ENCODE measurements at places on chromosomes 3 and 15.

- DNase-seq = no peak
Measured at GRCh38 chr3:120649830-120650233, 32.2 kb downstream of the HGD start.

GRCh38 chr3:161893972-161894371 is 397.4 kb downstream of the OTOL1 start:
- DNase-seq = no peak

DNA sequence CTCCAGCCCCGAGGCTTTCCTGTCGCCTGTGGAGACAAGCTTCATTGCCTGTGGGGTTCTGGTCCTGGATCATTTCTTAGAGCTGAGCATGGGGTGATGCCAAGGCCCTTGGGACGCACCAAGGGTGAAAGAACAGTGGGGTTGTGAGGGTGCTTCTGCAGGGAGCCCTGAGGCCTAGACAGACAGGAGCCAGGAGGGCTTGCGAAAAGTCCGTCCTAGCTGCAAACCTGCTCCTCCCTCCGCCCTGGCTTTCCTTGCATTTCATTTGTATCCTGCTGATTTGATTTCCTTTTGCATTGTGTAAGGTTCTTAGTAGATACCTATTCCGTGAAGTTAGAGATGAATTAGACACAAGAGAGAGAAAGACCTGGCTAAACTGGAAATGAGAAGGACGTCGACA is 286.9 kb upstream of the C2CD4B start:
- DNase-seq = no peak

- no peak for DNase-seq
Measured at GRCh38 chr3:123385981-123386380, 62.9 kb downstream of the ADCY5 start.

- no peak for DNase-seq
Measured at GRCh38 chr3:14336749-14337598, 65.4 kb upstream of the SLC6A6 start.

- no peak for DNase-seq
Measured at GRCh38 chr15:81752974-81753373, 292.8 kb downstream of the MEX3B start.

DNA sequence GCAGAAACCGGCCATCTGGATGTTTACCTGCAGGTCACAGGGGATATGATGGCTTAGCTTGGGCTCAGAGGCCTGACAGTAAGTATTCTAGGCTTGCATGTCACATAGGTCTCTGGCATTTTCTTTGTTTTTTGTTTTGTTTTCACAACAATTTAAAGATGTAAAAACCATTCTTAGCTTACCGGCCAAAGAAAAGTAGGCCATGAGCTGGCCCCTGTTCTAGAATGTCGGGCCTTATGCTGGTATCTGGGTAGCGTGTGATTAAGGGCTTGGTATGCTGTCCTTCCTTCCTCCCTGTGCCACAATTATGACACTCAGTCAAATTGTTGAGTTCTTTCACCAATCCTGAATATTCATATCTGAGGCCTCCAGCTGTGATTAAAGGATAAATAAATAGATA is 40.2 kb downstream of the C3orf85 start:
- no peak for DNase-seq

- no peak for DNase-seq
Measured at GRCh38 chr3:124950026-124950425, 15.5 kb upstream of the MUC13 start.

GRCh38 chr3:129182390-129183185 is 1.1 kb downstream of the CNBP start:
- peak; percentile 41 for DNase-seq

GRCh38 chr3:119559441-119559963 is at the start of gene CD80:
Gene CD80, minus strand, starts transcription at chr3:119559614. Its CDS starts 1,886 bp downstream, at chr3:119557728.
- DNase-seq = peak; percentile 28

DNA sequence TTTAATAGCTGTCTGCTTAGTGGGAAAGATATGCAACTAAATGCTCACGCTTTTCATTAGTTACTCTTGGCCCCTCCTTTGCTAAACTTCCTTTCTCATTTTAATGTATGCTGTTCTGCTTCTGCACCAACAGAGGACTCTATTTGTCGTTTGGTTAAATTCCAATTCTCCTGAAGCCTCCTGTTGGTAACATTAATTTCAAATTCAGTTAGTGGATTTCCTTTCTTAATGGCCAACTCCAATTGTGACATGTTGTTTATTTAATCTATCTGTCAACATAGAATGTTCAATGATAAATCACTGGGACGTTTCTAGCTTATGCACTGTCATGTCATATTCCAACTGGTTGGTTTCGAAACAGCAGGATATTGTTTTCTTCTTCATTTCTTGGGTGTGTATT is 467.4 kb upstream of the BCHE start:
- DNase-seq = no peak

GRCh38 chr3:141561426-141562034 is 74.7 kb downstream of the RASA2 start:
- peak; percentile 32 for DNase-seq

- DNase-seq = no peak
Measured at GRCh38 chr3:195809796-195810454, 1.8 kb downstream of the MUC4 start.

GRCh38 chr3:176697284-176697889 is 499.9 kb downstream of the TBL1XR1 start:
- DNase-seq = no peak

DNA sequence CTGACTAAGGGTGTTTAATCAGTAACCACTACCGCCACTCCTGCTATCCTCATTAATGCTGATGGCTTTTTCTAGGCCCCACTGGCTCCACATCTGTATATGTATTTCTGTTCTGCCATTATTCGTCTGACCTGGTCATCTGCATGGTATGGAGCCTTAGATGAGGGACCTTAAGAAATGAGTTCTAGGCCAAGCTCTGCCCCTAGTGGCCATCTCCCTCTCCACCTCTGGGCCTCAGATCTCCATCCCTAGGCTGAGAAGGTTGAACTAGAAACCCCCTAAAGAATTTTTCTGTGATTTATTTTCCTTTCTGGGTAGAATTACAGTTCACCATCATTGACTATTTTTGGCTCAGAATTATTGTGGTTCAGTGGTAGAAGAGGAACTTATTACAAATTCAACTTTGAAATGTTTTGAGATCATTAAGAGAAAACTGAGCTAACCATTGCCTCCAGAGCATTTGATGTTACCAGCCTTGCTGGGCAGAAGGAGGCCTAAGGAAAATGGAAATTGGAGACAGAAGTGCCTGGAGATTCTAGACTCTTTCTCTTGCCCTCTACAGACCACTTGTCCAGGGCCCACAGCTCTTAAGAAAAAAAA is 325.2 kb upstream of the NR2E3 start:
- no peak for DNase-seq

DNA sequence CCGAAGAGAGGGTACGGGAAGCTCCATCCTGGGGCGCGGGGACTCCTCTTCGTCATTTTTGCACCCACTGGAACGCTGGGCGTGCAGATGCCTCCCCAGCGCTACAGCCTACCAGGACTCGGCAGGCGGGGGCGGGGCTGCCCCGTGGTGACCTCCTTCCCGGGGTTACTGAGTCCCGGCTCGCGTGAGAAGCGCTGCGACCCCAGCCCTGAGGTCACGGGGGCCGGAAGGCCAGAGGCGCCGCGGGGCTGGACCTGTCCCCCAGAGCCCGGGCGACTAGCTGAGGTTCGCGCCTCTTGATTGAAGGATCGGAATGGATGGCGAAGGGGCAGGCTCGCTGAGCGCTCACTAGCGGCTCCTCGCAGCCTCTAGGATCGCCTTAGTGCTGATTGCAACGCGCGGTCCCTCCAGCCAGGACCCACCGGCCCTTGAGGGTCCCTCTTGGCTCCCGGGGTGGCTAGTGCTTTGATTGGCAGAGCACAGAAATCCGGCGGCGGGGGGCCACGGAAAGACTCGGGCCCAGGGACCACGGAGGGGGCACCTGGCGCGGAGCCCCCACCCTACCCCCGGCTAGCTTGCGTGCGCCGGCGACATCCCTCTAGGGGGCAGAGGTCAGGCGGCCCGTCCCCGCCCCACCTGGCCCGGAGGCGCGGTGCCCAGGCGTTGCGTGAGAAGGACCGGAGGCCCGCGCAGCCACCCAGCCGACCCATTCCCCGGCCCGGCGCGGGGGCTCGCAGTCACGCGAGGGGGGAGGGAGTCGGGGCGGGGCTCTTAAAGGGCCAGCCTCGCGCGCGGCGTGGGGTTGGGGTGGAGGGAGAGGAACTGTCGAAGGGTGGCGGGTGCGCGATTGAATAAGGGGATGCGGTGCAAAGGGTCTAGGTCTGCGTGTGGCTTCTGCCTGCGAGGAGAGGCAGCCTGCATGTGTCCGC is 781 bp upstream of the CYP1A1 start:
- no peak for DNase-seq

DNA sequence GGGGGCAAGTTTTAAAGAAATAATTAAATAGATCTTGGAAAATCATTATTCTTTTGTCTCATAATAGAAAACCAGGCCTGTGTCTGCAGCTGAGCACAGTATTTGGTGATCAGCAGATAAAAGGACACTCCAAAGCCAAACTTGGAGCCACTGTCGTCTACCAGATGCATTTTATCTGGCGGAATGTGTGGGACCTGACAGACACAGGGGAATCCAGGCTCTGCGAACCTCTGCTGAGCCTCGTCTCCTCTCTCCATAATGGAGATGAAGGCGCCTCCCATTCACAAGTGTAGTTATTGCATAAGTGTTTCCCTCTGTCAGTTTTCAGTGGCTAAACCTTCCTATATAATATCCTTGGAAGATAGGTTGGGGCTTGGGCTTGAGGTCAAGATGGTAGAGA is 42.1 kb downstream of the EEFSEC start:
- no peak for DNase-seq

DNA sequence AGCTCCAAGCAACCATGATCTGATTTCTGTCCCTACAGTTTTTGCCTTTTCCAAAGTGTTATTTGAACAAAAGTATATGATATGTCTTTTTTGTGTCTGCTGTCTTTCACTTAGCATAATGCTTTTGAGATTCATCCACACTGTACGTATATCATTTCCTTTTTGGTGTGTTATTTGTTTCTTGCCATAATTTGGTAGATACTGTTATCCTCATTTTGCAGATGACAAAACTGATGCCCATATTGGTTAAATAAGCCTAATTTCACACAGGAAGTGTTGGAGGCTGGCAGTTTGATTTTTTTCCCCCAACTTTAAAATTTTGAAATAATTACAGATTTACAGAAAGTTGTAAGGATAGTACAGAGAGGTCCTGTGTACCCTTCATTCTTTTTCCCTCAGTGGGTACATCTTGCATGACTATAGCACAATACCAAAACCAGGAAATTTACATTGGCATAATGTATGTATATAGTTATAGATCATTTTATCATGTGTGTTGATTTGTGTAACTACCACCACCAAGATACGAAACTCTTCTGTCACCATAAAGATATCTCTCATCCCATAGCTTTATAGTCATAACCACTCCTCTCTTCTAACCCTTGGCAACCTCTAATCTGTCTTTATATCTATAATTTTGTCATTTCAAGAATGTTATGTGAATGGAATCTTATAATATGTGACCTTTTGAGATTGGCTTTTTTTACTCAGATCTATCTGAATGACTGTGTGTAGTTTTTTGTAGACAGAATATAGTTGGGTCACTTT is 55.6 kb downstream of the RASA2 start:
- no peak for DNase-seq

- DNase-seq = no peak
Measured at GRCh38 chr15:96362011-96362754, 31.7 kb downstream of the NR2F2 start.

- peak; percentile 9 for DNase-seq
Measured at GRCh38 chr3:129440618-129441190, 680 bp downstream of the IFT122 start.

GRCh38 chr15:66964111-66964738 is 101.2 kb upstream of the SMAD3 start:
- no peak for DNase-seq

- DNase-seq = no peak
Measured at GRCh38 chr3:155449613-155450267, 156.3 kb upstream of the STRIT1 start.

GRCh38 chr3:32616267-32616962 is 45.8 kb upstream of the DYNC1LI1 start:
- no peak for DNase-seq

GRCh38 chr3:178646186-178646862 is 110.1 kb downstream of the KCNMB2 start:
- no peak for DNase-seq

DNA sequence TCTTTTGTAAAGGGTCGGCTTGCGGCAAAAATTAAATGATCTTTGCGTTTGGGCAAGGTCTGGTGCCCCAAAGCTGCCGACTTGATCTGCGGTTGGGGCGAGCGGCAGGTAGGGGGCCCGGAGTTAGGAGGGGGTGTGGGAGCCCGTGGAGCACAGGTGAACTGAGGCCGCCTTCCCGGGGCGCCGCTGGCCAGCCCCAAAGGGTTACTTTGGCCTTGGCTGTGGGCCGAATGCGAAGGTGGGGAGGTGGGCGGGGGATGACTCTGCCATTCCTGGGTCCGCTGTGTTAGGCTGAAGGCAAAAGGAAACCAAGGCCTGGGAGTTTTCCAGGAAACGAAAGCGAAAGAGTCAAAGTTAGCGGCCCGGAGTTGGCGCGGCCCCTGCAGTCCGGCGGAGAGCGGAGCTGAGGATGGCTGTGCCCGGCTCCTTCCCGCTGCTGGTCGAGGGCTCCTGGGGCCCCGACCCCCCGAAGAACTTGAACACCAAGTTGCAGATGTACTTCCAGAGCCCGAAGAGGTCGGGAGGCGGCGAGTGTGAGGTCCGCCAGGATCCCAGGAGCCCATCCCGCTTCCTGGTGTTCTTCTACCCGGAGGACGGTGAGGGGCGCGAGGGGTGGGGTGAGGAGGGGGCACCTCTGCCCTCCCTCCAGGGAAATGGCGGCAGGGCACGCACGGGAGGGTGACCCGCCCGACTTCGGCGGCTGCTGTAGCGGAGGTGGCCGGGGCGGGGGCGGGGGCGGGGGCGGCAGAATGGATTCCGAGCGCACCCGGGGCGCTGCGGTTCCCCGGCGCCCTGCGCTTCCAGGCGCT is at the start of gene PARP14:
TSS of gene PARP14 (plus strand) at position 365 of the 809 bp plus-strand sequence. CDS start at position 410, 45 bp downstream.
- DNase-seq = peak; percentile 36

GRCh38 chr3:65094723-65095122 is 406.9 kb upstream of the ADAMTS9 start:
- no peak for DNase-seq

- no peak for DNase-seq
Measured at GRCh38 chr3:65761446-65762234, 277.1 kb downstream of the MAGI1 start.

- DNase-seq = no peak
Measured at GRCh38 chr3:354432-354831, 157.9 kb downstream of the CHL1 start.

GRCh38 chr3:155555479-155556060 is 189.3 kb downstream of the PLCH1 start:
- DNase-seq = no peak

DNA sequence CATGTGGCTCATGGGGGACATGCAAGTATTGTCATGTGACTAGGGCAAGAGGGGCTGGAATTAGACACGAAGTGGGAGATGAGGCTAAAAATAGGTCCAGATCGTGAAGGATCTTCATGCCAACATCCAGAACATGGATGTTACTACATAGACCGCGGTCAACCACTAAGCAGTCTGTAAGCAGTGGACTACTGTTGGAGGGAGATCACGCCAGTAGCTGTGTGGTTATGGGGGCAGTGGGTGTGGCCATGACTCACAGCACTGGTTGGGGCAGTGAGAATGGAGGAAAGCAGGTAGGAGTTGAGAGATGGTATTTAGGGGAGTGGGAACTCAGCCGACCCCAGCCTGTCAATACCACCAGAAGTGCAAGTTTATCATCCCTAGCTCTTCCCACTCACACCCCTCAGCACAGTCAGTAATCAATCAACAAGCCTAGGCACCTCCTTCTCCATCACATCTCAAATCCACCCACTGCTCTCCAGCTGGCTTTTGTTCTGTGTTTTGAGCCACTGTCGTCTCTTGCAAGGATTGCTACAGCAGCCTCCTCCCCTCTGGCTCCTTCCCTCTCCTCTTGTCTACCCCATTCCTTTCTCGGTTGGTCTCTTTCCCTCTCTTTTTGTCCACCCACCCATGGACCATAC is 107.2 kb upstream of the ABHD17C start:
- DNase-seq = peak; percentile 42
